ENCODE measurements at places on chromosomes 2 and 18.
A peak's percentile ranks its signal among the peaks of the same experiment; 100 is the strongest.

DNA sequence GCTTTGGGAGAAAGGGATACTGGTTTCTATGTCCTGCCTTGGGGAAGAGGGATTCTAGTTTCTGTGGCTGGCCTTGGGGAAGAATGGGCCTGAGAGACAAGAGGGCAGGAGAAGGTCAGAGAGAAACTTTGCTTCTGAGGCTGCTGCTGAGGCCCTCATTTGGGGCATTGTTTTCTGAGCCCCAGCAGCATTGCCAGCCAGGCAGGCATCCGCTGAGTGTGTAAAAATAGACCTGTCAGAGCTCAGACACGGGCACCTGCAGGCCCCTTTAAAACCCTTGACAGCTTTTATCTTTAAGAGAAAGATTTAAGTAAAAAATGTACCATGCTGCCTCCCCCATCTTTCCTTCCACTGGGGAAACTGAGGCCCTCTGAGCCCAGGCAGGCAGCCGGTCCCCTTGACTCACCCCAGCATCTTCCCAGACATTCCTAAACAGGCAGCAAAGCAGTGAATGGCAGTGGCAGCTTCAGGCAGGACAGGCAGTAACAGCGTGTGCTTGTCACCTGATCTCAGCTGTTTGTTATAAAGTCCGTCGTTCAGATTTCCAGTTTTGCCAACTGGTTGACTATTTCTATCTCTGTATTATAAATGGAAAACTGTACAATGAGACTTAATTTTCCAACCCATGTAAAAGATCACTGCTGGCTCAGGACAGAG lies 27.6 kb downstream of the MLPH start:
- peaks cover 34% of the 10 kb centered on the region for H3K4me1 ChIP-seq
- H3K27me3 ChIP-seq = no peaks in the 10 kb centered on the region
- peak overlapping the region; percentile 68 for H3K27ac ChIP-seq
- no peaks in the 10 kb centered on the region for H3K36me3 ChIP-seq
- no peak overlapping the region for H3K4me3 ChIP-seq

GRCh38 chr2:237345891-237346640 lies 67.9 kb downstream of the COL6A3 start:
- DNase-seq = no peak
- no peak overlapping the region for H3K27ac ChIP-seq
- H3K4me3 ChIP-seq = no peak overlapping the region
- H3K36me3 ChIP-seq = no peaks in the 10 kb centered on the region

DNA sequence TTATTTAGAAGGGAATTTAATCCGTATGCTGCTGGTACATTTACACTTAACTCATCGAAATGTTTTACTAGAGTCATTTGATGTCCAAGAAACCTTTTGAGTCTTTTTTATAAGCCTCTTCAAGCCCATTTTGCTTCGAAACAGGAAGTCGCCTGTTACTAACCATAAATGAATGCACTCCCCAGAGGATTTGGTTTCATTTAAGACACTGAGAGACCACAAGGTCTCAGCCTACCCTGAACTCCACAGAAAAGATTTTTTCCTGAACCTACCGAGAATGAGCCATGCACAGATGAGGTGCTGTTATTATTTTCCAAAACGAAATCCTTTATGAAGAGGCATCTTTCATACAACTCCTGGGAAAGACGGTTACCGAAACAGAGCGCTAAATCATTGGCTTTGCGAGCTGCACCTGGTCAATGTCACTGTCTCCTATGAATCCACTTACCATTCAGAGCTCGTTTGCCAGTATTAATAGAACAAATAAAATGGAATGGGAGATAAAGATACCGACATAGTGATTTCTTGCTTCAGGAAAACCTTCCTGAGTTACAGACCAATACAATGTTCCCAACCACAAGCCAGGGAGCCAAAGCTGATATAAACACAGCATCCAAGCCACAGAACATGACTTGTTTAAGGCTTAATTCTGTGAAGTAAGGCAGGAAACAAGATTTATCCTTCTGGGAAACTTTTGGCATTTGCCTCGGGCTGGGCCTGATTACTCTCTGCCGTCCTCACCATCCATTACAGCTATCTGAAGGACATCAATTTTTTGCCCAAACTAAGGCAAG lies 382.1 kb downstream of the OSR1 start:
- H3K27me3 ChIP-seq = no peaks in the 10 kb centered on the region
- peaks cover 7% of the 10 kb centered on the region for H3K4me1 ChIP-seq
- peak overlapping the region; percentile 14 for H3K27ac ChIP-seq
- H3K36me3 ChIP-seq = no peaks in the 10 kb centered on the region

GRCh38 chr2:96931466-96931865 lies 54.9 kb downstream of the FAM178B start:
- no peak overlapping the region for H3K27ac ChIP-seq
- no peaks in the 10 kb centered on the region for H3K27me3 ChIP-seq
- no peaks in the 10 kb centered on the region for H3K36me3 ChIP-seq
- DNase-seq = no peak

DNA sequence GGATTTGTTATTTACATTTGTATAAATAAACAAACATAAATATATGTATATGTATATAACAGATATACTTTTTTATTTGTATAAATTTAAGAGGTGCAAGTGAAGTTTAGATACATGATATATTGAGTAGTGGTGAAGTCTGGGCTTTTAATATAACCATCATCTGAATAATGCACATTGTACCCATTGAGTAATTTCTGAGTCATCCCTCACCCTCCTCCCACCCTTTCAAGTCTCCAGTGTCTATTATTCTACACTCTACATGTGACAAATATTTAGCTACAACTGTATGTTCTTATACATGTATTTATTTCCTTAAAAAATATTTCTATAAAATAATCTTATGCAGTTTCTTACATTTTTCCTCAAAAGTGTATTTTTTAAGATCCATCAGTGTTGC lies 358.7 kb upstream of the TFPI start:
- H3K36me3 ChIP-seq = no peaks in the 10 kb centered on the region
- H3K4me1 ChIP-seq = no peaks in the 10 kb centered on the region
- H3K4me3 ChIP-seq = no peak overlapping the region
- H3K27me3 ChIP-seq = no peaks in the 10 kb centered on the region
